ENCODE measurements at places on chromosomes 16 and 17. TPM values are rescaled to one million over a fixed set of nuclear protein-coding genes. Genes with fewer than 3 reads are reported as not detected.

GRCh38 chr16:6510261-6510660 is 822.4 kb upstream of the RBFOX1 start:
- no peak for DNase-seq

- no peak for DNase-seq
Observed at GRCh38 chr17:16585796-16586195, 16.8 kb upstream of the ZNF287 start.

DNA sequence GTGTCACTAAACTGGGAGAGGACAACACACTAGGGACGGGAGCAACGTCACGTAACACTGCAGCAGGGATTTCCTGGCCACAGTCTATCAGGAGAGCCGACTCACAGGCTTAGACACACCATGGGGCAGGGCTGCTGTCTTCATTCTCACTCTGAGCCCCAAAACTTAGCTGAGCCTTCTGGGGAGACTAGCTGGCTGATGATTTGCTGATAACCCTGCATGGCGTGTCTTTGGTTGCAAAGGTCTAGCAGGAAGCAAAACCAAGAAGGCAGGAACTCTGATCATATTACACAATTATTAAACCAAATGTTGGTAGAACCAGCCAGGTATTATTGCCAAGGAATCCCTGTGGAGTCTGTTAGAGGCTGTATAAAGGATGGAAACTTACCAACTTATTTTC is 345.0 kb downstream of the SLC39A11 start:
- DNase-seq = no peak

- DNase-seq = peak; percentile 100
Observed at GRCh38 chr17:59853168-59853918, 39.4 kb downstream of the TUBD1 start.

- DNase-seq = no peak
Observed at GRCh38 chr17:50848039-50848438, 12.7 kb downstream of the WFIKKN2 start.

DNA sequence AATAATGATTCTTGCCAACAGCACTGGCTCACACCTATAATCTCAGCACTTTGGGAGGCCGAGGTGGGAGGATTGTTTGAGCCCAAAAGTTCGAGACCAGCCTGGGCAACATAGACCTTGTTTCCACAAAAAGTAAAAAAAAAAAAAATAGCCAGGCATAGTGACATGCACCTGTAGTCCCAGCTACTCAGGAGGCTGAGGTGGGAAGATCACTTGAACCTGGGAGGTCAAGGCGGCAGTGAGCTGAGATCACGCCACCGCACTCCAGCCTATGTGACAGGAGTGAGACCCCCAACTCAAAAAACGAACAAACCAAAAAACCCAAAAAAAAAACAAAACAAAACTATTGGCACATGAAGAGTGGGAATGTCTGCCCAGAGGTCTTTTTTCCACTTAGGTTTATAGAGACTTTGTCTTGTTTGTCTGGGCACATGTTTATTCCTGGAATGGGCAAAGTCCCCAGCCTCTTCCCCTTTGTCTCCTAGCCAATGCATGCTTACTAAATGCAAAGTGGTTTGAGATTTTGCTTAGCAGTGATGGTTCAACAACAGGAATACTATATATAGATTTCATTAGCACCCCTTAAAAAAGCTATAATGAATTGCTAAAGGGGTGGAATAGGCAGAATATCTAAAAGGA is 25.9 kb downstream of the NMT1 start:
- DNase-seq = no peak

DNA sequence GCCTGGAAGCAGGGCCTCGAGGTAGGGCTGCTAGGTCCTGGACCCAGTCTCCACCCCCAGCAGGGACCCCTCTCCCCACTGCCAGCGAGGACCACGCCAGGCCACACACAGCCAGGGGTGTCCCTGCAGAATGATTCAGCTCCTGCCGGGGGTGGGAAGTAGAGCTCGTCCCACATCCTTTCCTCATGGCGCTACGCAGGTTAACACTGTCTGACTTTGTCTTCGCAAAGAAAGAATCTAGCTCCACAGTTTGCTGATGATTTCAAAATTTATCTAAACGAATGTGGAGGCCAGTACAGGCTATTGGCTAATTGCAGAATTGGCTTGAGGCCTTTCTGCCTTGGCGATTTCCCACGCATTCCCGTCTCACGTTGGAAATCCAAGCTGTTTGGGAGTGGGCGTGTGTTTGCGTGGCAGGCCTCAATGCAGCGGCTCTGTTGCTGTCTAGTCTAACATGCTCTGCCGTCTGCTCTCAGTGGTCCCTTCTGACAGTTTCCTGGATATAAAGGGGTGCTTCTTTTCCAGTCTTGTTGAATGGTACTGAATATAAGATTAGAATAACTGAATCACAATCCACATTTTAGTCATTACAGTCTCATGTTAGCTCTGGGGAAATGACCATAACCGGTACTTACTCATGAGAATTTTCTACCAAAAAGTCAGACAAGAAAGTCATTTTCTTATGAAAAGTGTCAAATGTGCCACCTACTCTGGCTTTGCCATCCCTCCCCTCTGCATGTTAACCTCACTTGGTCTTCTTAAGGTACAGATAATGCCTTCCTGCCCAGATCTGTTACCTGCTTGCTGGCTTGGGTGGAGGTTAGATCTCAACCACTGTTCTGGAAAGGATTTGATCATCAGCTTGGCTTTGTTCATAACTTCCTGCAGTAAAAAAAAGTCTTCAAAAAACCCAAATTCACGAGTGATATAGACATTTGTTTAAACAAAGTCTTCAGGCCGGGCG is 252.4 kb downstream of the NTN1 start:
- DNase-seq = no peak

Gene GLIS2
- total RNA-seq = 11.5 TPM

DNA sequence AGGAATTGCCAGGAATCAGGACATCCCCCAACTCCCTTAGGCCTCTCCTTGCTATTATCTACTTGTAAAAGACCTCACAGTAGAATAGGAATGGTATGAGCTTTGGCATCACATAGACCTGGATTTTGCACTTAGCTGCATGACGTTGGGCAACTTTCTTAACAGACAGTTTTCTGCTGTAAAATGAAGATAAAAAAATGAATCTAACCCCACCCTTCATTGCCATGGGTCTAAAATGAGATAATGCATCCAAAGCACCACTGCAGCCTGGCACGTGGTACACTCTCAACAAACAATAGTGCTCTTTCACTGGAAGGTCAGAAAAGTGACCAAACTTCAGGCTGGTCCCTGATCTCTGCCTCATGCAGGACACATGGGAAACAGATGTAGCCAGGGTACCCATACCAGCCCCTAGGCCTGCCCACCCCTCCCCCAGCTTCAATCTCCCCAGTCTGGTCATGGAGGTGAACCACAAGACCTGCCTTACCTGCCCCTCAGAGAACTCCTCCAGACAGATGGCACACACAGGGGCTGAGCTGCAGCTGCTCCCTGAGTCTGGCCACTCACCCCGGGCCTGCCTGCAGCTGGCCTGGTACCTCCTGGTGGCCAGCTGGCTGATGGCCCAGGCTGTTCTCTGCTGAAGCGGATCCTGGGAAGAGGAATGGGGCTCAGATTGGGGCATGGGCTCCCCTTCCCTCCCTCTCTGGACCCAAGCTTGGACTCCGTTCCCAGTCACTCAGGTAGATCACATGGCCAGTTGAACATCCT is 8.5 kb upstream of the SUPT4H1 start:
- no peak for DNase-seq

- DNase-seq = no peak
Observed at GRCh38 chr17:80760511-80760911, 215.9 kb downstream of the RPTOR start.

GRCh38 chr17:35879773-35880654 is at the start of gene CCL5:
TSS of gene CCL5 (minus strand) at chr17:35880360.
- no peak for DNase-seq

DNA sequence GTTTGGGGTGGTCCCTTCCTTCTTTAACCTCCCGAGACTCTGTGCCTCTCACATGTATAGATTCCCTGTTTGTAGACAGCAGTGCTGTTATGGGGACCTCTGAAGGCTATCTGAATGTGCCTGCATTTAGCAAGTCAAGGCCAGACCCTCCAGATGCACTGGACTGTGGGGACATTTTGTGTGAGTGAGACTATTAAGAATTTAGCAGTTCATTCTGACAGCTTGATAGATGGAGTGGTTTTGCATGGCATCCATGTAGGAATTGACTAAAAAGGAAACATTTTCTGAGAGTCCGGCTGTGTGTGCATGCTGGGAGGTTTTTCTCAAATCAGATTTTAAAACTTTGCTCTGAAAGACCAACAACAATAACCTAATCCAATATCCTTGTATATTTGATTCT is 226.3 kb downstream of the MSI2 start:
- DNase-seq = no peak

- no peak for DNase-seq
Observed at GRCh38 chr17:77281904-77282367, 141.2 kb downstream of the SEC14L1 start.

Gene GRB7
- total RNA-seq = 21.2 TPM

Gene SKAP1
- 3.6 TPM for total RNA-seq

GRCh38 chr17:40498281-40499084 is 2.9 kb downstream of the TNS4 start:
- DNase-seq = no peak

Gene DNAI2
- total RNA-seq = not detected

DNA sequence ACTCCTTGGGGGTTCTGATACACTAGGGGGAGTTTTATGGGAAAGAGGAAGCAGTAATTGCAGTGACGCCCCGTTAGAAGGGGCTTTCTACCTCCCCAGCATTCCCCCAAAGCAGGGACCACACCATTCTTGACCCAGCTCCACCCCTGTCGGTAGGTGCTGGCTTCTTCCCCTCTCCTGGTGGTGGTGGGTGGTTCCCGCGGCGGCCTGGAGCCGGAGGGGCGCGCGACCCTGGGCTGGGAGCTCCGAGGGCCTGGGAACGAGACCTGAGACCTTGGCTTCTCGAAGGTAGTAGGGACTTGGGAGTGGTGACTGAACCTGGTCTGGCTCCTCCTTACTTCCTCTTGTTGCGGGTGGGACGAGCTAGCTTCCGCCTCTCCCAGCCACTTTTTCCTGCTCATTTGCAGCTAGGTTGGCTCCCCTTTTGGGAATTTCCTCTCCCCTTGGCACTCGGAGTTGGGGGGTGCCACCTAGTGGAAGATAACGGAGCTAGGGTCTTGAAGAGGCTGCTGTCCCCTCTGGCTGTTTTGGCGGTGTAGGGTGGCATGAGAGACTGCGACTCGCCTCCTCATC is 438 bp downstream of the GRN start:
- DNase-seq = peak; percentile 61

- DNase-seq = no peak
Observed at GRCh38 chr16:88070989-88071625, 119.9 kb downstream of the BANP start.

DNA sequence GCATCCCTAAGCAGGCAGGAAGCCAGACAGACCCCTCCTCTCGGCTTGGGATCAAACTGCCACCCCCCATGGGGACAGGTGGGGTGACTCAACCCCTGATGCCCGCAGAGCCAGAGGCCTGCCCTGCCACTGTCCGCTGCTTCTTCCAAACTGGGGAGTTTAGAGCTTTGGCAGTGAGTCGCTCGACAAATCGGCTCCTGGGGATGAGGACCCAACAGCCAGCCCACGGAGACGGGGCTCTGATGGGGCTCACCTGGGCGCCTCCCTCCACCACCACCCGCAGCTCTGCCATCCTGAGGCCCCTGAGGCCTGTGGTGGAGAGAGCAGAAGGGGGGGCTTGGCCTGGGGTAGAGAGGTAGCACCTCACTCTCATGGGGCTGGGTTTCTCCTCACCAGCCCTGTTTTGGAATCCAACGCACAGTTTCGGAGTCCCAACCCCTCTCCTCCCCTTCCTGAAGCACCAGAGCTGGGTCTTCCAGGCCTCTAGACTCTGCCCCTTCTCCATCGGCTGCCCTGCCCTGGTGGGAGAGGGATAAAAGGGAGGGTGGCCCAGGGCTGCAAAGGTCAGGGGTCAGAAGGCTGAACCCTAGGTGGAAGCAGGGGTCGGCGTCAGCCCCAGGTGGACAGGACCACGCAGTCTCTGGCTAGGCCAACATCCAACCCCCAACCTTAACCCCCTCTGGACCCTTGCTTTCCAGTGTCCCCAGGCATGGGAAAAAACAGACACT is 5.8 kb downstream of the PRSS22 start:
- no peak for DNase-seq

GRCh38 chr16:77404775-77405174 is 30.1 kb downstream of the ADAMTS18 start:
- DNase-seq = no peak

DNA sequence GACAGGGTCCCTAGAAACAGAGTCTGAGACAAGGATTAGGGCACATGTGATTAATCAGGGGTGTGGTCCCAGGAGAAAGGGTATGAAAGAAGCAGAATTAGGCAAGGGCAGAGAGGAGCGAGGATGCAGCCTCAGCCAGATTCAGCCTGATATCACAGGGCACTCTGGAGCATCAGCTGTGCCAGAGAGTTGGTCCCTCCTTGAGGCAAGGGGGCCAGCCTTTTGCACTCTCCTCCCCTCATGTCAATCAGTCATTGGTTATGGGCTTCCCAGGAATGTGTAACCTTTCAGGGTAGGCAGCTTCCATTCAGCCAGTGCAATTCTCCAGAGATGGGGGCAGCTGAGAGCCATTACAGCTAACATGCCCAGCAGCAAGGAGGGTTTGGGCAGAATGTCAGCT is 152.6 kb upstream of the LHX1 start:
- DNase-seq = no peak

Gene CLEC10A
- total RNA-seq = not detected

Gene DNAH17
- 0.25 TPM for total RNA-seq

Gene SHISA9
- 32.8 TPM for total RNA-seq

Gene KRT12
- total RNA-seq = not detected

GRCh38 chr17:75885431-75885830 is 7.0 kb upstream of the TRIM47 start:
- no peak for DNase-seq

- no peak for DNase-seq
Observed at GRCh38 chr17:55210292-55210691, 54.5 kb upstream of the HLF start.

- no peak for DNase-seq
Observed at GRCh38 chr16:72923757-72924156, 124.2 kb downstream of the ZFHX3 start.
